ENCODE measurements at places on chromosomes 3 and 15.

- DNase-seq: no peak
These were observed 189.4 kb downstream of the WNT5A start for GRCh38 chr3:55297706-55298105.

DNA sequence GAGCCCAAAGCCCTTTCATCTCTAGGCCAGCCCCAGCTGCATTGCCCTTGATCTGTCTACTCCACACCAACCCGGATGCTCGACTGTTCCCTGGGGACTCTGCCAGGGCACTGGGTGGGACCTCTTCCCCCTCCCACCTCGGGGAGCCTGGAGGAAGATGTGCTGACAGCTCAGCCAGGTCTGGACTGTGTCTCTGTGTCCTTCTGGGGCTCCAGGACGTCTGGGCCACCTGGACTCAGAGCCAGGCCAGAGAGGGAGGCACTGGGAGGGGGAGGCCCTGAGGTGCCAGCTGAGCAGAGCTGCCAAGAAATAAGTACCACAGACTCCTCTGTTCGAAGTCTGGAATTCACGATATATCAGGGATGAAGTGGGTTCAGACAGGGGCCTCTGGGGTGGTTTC lies 5.8 kb upstream of the HCN4 start:
- no peak for DNase-seq

DNA sequence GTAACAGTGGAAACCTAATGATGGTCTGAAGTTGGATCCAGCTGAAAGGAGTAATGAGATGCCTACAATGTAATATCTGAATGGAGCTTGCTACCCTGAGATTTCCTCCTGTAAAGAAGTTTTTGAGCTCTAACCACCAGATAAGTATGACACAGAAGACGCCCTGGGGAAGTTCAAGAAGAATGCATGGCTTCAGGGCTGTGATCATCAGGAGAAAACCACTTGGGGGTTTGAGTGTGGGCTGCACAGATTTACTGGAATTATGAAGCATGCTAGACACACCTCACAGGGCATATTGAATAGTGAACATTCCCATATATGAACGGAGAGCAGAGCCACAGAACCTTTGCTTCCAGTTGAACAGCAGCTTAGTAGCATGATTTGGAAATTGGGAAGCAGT lies 10.6 kb upstream of the CCDC80 start:
- no peak for DNase-seq

GRCh38 chr15:34055868-34056595 lies 17.0 kb upstream of the AVEN start:
- DNase-seq: no peak

DNA sequence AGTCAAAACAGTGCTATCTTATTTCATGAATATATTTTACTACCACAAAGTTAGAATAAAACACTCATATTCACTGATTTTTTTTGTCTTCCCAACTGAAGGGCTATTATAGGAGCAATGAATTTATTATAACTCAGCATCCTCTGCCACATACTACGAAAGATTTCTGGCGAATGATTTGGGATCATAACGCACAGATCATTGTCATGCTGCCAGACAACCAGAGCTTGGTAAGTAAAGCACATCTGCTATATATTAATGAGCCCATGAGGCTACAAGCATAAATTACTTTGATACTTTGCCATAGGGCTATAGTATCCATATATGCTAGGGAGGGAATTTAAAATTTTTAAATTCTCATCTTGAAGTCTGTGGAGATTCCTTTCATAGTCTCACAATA lies 95.9 kb downstream of the FEZF2 start:
- no peak for DNase-seq
